ENCODE measurements at places on chromosomes 1 and 21. TPM values are rescaled to one million over a fixed set of nuclear protein-coding genes. Genes with fewer than 3 reads are reported as not detected.

Gene FBXO42
- 19.5 TPM for total RNA-seq

Gene SPRR2E
- total RNA-seq, result not detected

Gene ACTA1
- 0.40 TPM for total RNA-seq

Gene EDARADD
- 2.6 TPM for total RNA-seq

DNA sequence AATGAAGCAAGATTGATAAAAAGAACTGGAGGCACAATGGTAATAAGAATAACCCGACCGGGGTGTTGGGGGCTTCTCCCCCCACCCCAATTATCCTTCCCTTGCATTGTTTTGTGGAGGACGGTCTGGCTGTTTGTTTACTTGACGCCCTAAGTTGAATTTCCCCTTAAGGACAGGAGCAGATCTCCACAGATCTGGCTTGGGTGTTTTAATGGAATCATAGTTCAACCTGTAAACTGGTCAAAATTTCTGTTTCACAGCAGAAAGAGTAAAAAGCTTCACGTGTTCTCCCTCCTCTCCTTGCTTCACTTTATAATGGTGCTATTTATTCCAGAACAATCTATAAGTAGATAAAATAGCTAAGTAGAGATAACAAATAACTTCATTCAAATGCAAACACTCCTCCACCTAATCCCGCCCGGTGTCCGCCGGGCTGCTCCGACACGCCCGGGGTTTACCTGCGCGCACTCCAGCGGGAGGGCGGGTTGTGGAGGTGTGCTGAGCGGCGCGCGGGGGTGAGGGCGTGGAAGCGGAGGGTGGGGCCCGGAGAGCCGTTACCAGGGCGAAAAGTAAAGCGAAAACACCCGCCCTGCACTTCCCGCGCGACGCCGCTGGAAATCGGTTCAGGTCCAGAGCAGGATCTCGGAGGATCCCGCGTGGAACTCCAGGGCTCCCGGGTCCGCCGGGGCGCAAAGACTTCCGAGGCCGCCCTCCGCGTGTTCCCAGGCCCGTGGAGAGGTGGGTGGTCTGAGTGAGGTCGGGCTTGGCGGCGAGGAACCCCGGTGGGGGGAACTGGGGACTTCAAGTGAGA, 2.0 kb upstream of the ATF3 start:
- no peak overlapping the region for H3K27ac ChIP-seq
- peaks cover 39% of the 10 kb centered on the region for H3K27me3 ChIP-seq
- H3K36me3 ChIP-seq, result no peaks in the 10 kb centered on the region
- H3K4me3 ChIP-seq, result peak overlapping the region; percentile 87
- DNase-seq, result peak; percentile 26

Gene TMED5
- 64.6 TPM for total RNA-seq

Gene PRRX1
- not detected for total RNA-seq

Gene NTMT2
- not detected for total RNA-seq

DNA sequence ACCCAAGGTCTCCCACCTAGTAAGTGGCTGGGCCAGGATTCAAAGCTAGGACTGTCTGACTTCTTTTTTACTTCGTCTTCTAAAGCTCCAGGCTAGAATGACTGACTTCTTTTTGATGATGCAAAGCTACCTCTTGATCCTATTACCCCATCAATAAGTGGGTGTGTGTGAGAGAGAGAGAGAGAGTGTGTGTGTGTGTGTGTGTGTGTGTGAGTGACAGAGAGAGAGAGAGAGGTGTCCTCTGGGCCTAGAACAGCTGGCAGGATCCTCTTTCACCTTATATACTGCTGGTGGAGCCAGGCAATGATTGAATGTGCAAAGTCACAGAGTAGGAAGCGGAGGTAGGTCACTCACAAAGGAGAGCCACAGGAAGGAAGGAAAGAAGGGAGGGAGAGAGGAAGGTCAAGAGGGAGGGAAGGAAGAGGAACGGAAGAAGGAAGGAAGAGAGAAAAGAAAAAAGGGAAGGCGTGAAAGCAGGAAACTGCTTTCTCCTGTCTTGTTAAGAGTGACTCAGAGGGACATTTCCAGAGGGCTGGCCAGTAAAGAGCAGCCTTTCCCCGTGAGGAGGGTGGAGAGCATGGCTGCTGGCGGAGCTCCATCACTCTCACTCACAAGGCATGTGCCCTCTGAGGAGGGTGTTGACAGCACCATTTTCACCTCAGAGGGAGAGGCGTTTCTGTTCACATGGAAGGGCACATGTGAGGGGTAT, 68.9 kb downstream of the CDC7 start:
- no peaks in the 10 kb centered on the region for H3K36me3 ChIP-seq
- peak overlapping the region; percentile 16 for H3K27ac ChIP-seq
- no peak for DNase-seq
- H3K4me1 ChIP-seq, result peaks cover 33% of the 10 kb centered on the region
- H3K27me3 ChIP-seq, result no peaks in the 10 kb centered on the region

Gene NES
- total RNA-seq, result not detected
